ENCODE measurements at places on chromosomes 6 and 20.

GRCh38 chr6:69985180-69985579, 118.8 kb downstream of the COL19A1 start:
- no peak for DNase-seq

DNA sequence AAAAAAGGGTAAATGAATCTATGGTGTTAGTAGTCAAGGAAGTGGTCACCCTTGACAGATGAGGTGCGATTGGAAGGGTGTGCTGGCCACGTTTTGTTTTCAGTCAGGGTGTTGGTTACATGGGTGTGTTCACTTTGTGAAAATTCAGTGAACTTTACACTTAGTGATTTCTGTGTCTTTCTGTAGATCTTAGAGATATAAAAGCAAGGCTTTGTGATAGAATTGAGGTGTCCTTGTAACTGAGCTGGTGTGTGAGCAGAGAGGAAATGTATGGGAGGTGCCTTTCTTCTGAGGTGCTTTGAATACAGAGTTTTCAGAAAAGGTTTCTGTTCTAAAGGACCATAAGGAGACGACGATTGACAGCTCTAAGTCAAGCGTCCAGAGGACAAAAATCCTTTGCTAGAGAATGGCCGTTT, 90.5 kb downstream of the SAMD3 start:
- peak; percentile 33 for DNase-seq

DNA sequence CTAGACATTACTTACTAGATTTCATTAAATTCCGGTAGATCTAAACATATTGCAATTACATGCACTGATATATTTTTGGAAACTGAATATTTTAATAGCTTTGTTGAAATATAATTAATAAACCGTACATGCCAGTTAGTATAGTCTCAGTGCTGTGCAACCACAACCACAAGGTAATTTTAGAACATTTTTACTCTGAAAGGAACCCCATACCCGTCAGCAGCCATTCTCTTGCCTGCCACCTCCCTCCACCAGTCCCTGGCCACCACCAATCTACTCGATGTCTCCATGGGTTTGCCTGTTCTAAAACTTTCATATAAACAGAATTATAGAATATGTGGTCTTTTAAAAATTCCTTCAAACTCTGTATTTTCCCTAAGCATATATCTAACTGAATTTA, 293.9 kb downstream of the THBS2 start:
- no peak for DNase-seq

DNA sequence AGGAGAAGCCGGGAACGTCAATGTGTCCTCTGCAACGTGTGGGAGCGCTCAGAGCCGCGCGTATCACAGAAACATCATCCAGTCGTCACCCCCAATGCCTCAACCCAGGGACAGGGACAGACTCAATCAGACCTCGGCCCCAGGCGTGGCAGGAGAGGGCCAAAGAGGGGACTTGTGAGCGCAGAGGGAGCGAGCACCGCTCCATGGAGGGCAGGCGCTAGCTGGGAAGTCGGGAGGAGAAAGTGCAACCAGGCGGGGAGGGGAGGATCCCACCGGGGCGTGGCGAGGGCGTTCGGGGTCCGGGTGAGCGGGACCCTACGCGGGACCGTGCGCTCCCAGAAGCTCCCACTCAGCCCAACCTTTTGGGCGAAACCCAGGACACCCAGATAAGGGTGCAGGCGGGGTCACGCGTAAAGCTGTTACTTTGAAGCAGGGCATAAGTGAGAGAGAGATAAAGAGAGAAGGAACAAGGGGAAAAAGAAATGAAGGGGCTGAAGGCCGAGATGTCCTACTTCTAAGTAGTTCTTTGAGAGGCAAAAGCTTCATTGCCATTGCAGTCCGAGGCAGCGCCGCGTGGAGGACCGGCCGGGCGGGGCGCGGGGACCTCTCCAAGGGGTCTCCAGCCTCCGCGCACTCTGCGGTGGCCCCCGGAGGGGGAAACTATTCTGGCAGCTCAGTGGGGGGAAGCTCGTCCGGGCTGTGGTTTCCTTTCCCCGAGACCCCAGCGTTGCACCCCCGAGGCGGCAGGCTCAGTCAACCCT, 862 bp upstream of the SOBP start:
- DNase-seq = peak; percentile 29

- DNase-seq = no peak
Measured at GRCh38 chr6:150112233-150112632, 30.6 kb upstream of the PPP1R14C start.

- DNase-seq = no peak
Measured at GRCh38 chr20:38799203-38799602, 6.3 kb upstream of the PPP1R16B start.

GRCh38 chr6:158703837-158704822, 54.3 kb downstream of the SYTL3 start:
- DNase-seq = peak; percentile 82

GRCh38 chr6:109743739-109744138, 52.6 kb downstream of the FIG4 start:
- DNase-seq = no peak

DNA sequence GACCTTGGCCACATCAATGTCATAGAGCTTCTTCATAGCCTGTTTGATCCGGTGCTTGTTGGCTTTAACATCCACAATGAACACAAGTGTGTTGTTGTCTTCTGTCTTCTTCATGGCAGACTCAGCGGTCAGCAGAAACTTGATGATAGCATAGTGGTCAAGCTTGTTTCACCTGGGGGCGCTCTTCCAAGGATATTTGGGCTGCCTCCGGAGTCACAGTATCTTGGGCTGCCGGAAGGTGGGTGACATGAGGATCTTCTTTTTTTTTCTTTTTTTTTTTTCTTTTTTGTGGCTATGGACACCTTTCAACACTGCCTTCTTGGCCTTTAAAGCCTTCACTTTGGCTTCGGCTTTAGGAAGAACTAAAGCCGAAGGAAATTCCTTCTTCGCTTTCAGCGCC, 244.6 kb downstream of the GJA1 start:
- DNase-seq = no peak

Measured in stimulated activated CD4-positive, alpha-beta T cell treated with anti-CD3 and anti-CD28 coated beads, Interleukin-2, amount 100 ng/mL, for 24 hours (primary cell).